Muscle of arm (tissue), 14 donors: ENCODE measurements at places on chromosomes 1 and 21.

- no peak for DNase-seq
These were observed 5.9 kb downstream of the GNAT2 start for GRCh38 chr1:109613361-109614147.

DNA sequence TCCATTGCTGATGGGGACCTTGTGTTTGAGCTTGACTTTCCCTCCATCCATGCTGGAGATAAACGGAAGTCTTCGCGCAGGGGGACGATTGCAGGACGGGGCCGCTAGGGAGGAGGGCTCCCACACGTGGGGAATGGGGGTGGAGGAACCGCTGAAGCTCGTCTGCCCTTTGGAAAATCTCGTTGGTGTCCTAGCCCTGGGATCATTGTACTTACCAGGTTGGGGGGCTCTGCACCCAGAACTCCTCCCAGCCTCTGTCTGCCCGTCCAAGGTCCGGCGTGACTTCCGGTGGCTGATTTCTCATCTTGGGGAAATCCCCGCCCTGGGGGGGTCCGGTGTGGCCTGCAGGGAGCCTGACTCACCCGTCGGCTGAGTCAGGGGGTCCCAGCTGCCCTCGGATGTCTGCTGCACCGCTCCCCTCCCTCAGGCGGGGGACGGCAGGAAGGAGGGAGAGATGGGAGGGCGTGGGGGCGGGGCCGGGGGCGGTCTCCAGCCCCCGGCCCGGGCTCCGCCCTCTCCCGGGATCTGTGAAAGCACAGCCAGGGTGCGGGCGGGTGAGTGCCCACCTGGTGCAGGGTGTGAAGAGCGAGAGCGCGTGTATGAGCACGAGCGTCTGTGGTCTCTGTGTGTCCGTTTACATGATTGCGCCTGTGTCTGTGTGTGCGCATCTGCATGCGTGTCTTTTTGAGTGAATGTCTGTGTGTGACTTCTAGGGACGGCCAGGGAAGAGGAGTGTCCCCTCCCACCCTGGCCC, 35.8 kb downstream of the PIK3CD start:
- DNase-seq: no peak

DNA sequence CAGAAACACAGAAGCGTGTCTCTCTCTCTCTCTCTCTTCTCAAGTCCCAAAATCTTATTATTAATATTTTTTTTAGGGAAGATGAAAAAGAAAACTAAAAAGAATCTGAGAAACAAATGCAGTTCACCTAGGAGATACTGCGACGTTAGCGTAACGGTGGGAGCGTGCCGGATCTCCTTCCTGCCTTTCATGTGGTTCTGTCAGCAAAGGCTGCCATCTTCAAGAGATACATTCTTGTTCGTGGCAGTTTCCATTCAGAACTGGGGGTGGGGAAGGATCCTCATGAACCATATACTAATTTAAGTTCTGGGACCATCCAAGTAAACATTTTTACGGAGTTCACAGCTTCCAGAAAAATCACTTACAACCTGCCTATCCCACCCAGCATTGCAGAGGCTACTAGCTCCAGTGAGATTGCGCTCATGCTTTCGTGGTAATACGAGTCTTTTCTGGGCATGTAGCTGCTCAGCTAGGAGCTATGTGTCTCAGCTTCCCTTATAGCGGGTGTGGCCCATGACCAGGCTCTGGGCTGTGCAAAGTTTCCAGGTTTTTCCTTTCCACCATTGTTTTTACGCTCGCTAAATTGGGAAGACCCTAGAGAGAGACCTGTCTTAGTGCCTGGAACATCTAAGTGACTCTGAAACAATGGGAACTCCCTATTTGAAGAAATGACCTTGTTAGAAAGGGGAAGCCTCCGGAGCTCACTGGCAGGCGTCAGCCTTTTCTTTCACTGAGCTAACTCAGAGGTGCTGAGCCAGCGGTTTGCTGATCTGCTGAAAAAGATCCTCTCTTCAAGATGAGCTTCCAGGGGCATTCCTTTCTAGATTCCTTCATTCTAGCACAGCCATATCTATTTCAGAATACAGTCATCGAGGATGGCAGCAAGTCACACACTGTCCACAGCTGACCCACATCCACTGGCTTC, 17.3 kb downstream of the SLAMF1 start:
- DNase-seq: peak; percentile 17

- DNase-seq: no peak
These were observed 93.8 kb downstream of the MTR start for GRCh38 chr1:236888903-236889302.
